T47D (cell line): ENCODE measurements at places on chromosomes 5 and 9.

DNA sequence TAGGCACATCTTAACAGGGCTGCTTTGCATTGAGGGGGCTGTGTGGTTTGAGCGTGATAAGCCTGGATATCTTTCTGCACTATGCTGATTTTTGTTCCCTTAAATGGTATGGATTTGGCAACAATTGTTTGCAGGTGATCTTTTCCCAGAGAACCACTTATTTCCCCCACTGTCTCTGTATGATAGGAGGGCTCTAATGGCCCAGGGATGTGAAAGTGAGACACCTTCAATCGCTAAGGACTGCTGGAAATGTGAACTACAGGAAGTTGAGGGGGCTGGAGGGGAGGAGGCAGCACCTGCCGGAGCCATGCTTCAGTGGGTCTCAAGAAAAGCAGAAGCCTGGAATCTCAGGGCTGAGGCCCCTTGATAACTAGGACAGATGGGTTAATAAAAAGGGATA lies 29.4 kb downstream of the SYK start:
- DNase-seq = no peak

DNA sequence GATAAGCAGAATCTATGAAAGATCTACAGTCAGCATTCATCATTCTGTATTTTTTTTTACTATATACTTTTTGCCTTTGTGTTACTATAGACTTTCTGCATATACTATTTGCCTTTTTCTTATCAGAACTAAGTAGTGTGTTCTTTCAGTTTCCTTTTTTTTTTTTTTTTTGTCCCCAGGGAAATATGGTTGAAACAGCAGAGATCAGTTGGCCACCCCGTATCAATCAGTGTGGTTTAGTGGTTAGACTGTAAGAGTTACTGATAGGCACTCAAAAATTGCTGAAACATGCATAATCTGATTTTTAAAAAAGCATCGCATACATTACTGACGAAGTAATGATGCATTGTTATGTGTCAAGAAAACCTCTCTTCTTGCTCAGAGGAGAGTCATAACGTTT lies 990.8 kb upstream of the EDIL3 start:
- no peak for DNase-seq

DNA sequence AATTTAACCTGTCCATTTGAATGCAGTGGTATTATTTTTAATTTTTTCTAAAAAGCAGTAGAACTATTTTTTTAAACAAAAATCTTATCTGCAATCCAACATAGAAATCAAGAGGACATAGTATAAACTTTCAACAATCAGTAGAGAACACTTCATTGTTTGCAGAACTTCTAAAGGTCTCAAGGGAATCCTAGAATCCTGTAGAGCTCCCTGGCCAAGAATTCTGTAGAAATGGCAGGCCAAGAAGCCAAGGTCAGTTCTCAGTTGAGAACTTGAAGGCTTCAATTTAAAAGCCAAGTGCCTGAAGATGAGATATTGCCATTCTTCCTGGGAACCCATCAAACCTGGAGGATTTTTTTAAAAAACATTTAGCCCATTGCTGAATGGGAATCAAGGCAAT lies 199.2 kb upstream of the KLF4 start:
- DNase-seq = no peak

- no peak for DNase-seq
These were observed 475.5 kb downstream of the SPATA31A7 start for GRCh38 chr9:61665330-61665751.

DNA sequence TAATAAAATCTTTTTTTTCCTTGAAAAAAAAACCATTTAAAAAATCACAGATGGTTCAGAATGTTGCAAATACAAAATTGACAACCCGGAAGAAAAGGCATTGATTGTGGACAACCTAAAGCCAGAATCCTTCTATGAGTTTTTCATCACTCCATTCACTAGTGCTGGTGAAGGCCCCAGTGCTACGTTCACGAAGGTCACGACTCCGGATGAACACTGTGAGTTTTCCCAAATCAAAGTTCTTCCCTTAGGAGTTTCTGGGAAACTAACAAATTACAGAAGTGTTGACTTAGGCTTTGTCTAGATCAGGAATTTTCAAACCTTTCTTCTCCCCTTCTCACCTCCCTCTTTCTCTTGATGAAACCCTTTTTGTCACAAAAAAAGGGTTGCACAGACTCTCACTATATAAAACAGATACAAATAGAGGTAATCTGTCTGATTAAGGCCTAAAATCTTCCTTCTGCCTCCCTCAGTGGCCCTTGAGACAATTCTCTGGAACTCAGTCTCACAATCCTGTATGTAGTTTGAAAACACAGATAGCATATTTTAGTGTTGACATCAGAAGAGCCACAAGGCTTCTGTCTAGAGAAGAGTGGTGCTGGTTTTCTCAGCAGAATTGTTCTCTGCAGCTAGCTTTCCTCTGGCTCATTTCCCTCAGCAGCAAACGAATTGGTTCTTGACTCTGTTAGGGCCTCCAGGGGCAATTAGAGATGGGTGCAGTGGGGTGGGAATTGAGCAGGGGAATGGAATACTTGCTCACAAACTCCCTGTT lies 79.5 kb downstream of the OSMR start:
- peak; percentile 21 for DNase-seq

DNA sequence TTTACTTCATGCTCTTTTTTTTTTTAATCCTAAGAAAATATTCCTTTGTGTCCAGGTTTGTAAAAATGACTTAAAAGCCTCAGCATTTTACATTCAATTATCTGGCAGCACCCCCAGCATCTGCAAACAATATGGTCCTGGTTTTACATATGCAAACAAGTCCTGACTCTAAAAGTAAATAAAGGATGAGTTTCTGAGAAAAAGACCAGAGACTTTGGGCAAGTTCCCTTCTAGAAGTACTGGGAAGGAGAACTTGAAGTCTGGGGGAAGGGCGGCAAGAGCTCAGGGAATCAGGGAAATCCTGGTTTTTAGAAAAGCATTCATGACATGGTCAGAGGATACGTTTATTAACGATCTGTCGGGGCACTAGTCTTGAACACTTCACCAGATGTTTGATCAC lies 25.8 kb downstream of the COL23A1 start:
- DNase-seq = no peak
